Muscle of leg (tissue), 16 donors: ENCODE measurements at places on chromosomes 3 and 15. TPM values are rescaled to one million over a fixed set of nuclear protein-coding genes. Genes with fewer than 3 reads are reported as not detected.
A peak's percentile ranks its signal among the peaks of the same experiment; 100 is the strongest.

DNA sequence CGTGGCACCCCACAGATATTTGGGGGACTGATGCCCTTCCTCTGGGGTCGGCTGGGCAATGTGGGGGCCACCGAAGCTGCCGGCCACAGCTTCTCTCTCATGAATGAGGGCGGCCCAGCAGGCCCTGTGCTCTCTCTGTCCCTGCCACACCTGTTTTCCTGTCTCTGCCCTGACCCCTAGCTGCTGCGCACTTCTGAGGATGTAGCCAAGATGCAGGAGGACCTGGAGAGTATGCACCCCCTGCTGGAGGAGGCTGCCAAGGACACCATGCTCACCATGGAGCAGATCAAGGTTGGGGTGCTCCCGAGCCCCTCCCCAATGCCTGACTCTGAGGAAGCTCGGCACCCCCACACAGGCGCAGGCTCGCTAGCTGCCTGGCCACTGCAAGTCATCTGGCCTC is 59.7 kb downstream of the SEMA3G start:
- no peak overlapping the region for H3K27ac ChIP-seq
- H3K4me3 ChIP-seq = no peak overlapping the region
- DNase-seq = no peak
- no peaks in the 10 kb centered on the region for H3K27me3 ChIP-seq

The GALNT15 gene
- 0.48 TPM for polyA plus RNA-seq

The TGM5 gene
- polyA plus RNA-seq = not detected

DNA sequence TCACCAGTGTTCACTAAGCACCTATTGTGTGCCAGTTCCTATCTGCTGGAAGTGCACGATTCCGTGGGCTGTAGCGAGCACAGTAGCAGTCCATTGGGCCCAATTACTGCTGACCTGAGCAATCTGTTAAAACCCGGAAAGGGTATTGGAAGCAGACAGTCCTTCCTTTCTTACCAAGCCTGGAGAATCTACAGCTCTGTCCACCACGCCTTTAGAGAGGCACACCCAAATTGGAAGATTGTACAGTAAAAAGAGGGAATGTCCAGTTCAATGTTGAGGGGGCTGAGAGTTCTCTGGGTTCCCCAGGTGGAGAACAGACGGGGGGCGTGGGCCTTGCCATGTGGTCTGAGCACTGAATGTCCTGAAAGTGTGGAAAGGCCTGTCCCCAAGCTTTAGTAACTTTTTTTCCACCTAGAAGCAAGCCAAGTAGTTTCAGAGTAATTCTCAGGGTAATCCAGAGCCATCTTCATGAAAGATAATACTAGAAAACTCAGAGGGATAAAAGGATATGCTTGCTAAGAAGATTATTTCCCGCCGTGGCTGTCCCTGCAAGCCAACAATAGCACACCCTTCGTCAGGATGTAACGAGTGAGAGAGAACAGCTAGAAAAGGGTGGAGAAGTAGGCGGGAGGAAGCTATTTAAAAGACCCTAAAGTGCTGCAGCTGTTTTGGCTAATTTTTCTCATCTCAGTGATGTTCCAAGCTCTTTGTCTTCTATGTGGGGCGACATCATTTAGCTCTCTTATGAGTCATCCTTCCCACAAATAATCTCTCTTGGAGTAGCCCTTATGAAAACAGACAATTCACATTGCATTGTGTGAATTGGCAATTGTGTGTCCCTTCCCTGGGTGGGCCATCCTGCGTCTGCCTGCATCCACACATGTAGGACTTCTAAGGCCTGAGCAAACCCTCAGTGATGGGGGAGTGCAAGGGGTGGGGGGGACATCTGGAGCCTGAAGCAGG is 181.0 kb downstream of the ATG7 start:
- no peaks in the 10 kb centered on the region for H3K27me3 ChIP-seq
- H3K4me3 ChIP-seq = no peak overlapping the region
- H3K4me1 ChIP-seq = peaks cover 20% of the 10 kb centered on the region

- no peaks in the 10 kb centered on the region for H3K36me3 ChIP-seq
- no peak overlapping the region for H3K4me3 ChIP-seq
- peak; percentile 55 for DNase-seq
- peaks cover 8% of the 10 kb centered on the region for H3K4me1 ChIP-seq
- peaks cover 4% of the 10 kb centered on the region for H3K27me3 ChIP-seq
These were observed 12.2 kb upstream of the VIPR1 start for GRCh38 chr3:42490243-42490642.

The ITIH1 gene
- polyA plus RNA-seq = not detected

DNA sequence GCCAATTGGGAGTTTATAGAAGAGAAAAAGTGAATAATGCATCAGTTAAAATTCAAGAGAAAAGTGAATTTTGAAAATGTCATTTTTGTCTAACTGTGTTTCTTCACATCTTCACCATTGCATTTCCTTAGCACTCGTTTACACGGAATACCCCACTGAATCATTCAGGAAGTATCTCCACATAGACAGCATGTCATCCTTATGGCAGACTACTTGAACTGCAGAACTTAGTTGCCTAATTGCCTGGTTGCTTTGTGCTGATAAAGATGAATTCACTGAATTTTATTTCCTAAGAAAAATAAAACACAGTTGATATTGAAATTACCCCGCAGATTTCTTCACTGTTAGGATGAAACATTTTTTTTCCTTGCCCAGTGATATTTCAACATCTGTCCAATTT is 627.1 kb downstream of the ROBO1 start:
- H3K27ac ChIP-seq = no peak overlapping the region
- H3K4me3 ChIP-seq = no peak overlapping the region
- H3K4me1 ChIP-seq = no peaks in the 10 kb centered on the region
- H3K27me3 ChIP-seq = no peaks in the 10 kb centered on the region

GRCh38 chr3:50912746-50913145 is 238.0 kb downstream of the DOCK3 start:
- H3K27me3 ChIP-seq = no peaks in the 10 kb centered on the region
- no peaks in the 10 kb centered on the region for H3K36me3 ChIP-seq
- H3K27ac ChIP-seq = no peak overlapping the region
- H3K4me3 ChIP-seq = no peak overlapping the region
- DNase-seq = no peak

The ACKR4 gene
- 0.88 TPM for polyA plus RNA-seq
